ENCODE measurements at places on chromosomes 1 and 21.

- no peak for DNase-seq
These were observed 161.3 kb downstream of the ROR1 start for GRCh38 chr1:63935143-63935542.

DNA sequence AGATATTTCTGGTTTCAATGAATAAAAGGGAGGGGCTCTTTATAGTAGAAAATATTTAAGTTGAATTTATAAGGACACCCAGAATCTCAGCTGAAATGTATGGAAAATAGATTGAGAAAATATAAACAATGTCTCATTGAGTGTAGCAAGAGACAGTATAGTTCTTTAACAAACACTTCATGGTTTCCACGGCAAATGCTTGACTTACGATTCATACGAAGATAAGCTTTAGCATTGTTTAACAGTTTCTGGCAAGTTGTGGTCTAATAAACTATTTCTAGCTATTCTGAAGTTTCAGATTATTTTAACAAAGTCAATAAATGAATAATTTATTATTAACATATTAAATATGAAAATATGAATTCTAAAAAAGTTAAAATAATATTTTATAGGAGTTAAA, 1419.4 kb downstream of the KCNT2 start:
- no peak for DNase-seq

- no peak for DNase-seq
These were observed 3.1 kb downstream of the OLIG2 start for GRCh38 chr21:33028773-33029384.

DNA sequence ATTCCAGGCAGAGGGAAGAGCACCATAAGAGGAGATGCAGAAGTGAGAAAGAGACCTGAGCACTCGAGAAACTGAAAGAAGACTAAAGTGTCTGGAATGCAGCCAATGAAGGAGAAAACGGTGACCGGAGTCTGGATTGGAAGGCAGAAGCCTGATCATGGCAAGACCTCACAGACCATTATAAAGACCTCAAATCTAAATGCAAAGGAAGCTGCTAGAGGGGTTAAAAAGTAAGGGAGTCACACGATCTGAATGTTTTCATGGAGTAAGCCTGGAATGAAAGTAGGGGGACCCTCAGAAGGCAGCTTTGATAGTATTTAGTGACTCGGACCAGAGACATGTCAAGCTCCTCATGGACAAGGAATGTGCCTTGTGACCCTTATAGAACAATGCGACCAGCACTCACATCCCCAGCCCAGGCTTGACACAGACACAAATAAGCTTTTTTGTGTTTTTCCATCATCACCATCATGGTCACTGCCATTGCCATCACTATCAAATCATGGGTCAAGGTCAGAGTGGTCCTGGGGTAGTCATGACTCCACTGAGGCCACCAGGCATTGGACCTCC, 183.6 kb downstream of the SEC16B start:
- DNase-seq, result no peak

DNA sequence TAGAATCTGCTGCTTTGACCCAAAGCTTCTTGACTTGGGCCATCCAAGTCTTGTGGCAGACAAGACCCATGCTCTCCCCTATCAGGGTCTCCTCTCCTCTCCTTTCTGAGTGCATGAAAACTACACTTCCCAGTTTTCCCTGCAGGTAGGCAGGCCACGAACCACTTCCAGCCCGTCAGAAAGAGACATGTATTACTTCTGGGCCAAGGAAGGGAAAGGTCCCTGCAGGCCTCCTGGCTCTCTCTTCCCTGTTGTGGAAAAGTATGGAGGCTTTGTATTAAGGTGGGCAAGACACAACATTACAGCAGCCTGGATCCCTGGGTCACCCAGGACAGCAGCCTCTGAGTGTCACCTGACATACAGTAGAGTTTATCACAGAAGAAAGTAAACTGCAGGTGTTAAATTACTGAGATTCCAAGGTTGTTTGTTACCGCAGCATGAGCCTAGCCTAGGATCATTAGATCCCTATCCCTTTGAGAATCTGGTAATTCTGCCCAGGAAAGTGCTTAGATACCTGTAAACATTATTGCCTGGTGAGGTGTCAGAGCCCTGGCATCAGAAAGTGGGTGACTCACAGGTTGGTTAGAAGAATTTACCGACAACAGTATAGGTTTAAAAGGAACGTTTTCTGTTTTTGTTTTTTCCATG, 717.3 kb downstream of the MATN1 start:
- DNase-seq, result no peak

- no peak for DNase-seq
These were observed 15.6 kb downstream of the MRPL37 start for GRCh38 chr1:54215523-54215922.

DNA sequence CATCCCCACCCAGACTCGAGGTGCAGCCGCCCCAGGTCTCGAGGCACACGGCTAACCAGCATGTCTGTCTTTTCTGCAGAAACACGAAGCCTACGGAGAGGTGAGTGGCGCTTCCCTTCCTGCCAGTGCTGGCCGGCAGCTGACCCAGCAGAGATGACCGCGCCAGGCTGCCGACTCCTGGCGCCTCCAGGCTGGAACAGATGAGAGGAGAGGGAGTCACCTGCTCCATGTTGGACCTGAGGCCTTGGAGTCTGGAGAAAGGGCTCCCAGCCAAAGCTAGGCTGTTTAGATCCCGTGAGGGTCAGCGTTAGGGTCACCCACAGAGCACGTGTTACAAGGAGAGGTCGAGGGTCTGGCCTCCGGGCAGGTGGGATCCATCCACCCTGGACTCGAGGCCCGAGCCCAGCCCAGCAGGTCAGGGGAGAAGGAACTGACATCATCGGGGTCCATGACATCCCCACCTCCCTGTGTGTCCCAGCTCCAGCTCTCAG, 14.9 kb downstream of the COL6A2 start:
- no peak for DNase-seq

DNA sequence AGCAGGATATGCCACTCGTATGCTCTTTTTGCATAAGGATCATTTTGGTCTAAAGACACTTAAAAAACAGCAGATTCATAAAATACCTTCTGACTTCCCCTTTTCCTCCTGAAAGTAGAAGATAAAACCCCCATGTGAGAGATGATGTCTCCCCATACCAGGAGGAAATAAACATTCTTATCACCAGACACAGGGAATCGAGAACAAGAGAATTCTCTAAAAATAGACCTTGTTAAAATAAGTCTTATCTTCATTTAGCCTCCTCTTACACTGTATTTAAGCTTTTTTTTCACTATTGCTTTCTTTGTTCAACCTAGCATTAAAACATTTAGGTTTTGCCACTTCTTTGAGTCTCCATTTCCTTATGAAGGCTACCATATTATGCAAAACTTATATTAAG, 709.3 kb downstream of the KCNT2 start:
- DNase-seq, result no peak

GRCh38 chr1:169874229-169874628, 19.5 kb downstream of the SCYL3 start:
- DNase-seq, result no peak

GRCh38 chr1:182260516-182260915, 131.1 kb downstream of the GLUL start:
- no peak for DNase-seq

GRCh38 chr1:117658676-117659075, 52.8 kb downstream of the TENT5C start:
- no peak for DNase-seq

DNA sequence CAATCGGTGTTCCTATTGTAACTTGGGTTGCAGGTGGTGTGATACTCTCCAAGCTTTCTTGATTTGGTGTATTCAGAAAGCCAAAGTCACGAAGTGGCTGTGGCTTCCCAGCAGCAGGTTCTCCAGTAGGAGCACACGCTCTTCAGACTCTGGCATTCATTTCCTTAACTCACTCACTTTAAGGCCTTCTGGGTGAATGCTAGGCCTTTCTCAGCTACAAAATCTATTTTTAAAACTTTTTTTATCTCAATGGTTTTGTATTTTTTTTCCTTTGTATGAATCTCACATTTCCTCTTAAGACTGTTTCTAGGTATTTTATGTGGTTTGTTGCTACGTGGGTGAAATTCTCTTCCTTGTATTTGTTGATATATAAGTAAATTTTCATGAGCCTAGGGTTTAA, 22.9 kb upstream of the PKN2 start:
- no peak for DNase-seq

- no peak for DNase-seq
These were observed 17.5 kb downstream of the RCAN1 start for GRCh38 chr21:34597406-34597805.

- no peak for DNase-seq
These were observed 96.4 kb downstream of the RUNX1 start for GRCh38 chr21:34952701-34953100.

DNA sequence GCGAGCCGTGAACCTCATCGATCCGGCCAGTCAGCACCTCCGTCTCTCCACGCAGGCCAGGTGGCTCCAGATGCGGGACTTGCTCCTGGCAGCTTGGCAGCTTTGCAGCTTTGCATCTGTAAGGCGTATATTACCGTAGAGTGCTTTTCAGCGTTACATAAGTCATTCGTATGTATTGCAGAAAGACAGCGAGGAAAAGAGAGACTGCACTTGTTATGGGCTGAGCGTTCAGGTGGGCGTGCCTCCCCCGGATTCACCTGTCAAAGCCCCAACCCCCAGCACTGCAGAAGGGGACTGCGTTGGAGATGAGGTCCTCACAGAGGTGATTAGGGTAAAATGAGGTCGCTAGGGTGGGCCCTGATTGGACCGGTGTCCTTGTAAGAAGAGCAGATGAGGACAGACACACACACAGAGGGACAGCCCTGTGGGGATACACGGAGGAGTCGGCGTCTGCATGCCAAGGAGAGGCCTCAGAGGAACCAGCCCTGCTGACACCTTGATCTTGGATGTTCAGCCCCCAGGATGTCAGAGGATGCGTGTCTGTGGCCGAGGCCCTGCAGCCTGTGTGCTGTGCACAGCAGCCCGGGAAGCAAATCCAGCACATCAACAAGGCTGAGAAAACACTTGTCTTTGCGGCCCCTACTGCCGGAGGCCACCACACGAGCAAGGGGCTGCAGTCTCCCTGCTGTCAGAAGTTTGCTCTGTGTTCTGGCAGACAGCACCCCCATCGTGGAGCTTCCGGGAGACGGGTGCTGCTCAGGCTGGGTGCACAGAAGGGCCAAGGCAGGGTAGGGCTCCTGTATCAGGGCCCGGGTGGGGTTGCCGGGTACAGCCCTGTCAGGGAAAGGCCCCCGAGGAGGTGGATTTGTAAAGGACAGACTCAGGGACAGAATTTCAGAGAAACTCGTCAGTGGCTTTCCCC, 10.9 kb upstream of the AGPAT3 start:
- no peak for DNase-seq

- no peak for DNase-seq
These were observed 462.2 kb upstream of the PTBP2 start for GRCh38 chr1:96259399-96259798.

- DNase-seq, result peak; percentile 65
These were observed 38.2 kb downstream of the SLC2A7 start for GRCh38 chr1:8987881-8988617.

GRCh38 chr1:81834921-81835698, 34.4 kb downstream of the ADGRL2 start:
- DNase-seq, result peak; percentile 79

- DNase-seq, result no peak
These were observed 7.7 kb upstream of the CDC42 start for GRCh38 chr1:22044690-22045420.

DNA sequence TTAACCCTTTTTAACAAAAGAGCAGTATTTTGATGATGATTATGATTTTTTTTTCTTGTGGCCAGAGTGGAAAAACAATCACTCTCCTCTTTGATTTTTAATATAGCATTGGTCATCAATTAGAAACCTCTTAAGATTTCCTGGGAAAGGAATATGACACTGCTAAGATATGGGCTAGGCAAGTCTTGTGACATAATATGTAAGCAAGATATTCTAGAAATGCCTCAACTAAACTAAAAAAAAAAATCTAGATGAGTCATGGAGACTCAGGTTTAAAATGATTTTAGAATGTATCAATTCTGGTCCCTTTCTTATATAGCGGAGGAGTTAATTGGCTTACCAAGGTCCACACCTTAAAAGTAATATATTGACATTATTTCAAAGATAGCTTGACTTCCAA, 60.3 kb upstream of the JUN start:
- DNase-seq, result no peak

- no peak for DNase-seq
These were observed 117.1 kb downstream of the OSBPL9 start for GRCh38 chr1:51733793-51734522.

GRCh38 chr1:89873770-89874169, 52.9 kb downstream of the LRRC8D start:
- no peak for DNase-seq

DNA sequence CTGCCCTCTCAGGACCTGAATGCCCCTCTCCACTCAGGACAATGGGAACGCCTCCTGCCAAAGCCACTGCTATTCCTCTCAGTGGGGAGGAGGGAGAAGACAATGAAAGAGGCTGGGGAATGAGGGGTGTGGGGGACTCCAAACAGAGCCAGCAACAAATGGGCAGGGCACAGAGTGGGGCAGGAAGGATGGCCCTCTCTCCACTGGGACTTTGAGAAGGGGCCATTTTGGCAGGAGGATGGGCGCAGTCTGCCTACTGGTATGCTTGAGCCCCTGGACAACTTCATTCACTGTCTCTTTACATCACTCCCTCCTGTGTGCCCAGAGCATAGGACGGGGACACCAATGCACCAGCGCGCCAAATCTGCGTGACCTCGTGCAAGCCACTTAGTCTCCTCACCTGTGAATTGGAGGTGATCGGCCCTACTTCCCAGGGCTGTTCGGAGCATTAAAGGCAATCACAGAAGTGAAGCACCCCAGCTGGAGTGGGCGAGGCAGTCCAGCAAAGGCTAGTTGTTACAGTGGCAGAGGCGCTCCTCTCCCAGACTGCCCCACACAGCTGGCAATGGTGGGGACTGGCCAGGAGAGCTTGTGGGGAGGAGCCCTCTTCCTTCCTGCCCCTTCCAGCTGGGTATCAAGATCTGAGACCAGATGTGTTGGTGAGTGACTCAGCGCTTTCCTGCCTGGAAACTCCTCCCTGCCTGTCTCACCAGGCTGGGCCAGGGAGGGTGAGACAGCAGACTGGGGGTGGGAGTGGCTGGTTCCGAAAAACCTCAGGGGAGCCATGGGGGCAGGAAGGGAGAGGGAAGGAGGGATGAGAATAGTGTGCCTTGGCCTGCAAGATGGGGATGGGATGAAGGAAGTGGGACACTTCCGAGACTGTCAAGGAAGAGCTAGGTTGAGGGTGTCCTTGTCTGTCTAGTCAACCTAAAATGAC, 22.4 kb upstream of the SYNC start:
- DNase-seq, result peak; percentile 97

DNA sequence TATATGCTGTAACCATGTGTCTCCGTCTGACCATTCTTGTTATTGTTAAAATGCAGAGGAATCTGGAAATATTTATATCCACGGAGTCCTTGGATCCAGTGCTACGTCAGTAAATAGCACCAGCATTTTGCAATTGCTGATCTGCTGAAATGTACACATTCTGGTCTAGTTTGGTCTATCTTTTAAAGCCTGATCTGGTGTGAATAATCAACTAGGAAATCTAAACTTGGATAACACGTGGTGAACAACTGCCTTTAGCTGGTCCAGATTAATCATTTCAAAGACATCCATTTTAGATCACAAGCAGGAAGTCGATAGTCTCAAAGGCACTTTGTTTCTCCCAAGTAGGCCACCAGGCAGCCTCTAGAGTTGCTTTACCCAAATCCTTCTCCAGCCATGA, 32.6 kb downstream of the PDPN start:
- DNase-seq, result no peak
